ENCODE measurements at places on chromosomes 1 and 21.
A peak's percentile ranks its signal among the peaks of the same experiment; 100 is the strongest.

- no peak for DNase-seq
These were observed 21.5 kb upstream of the STMN1 start for GRCh38 chr1:25927521-25928265.

- no peak for DNase-seq
These were observed 26.8 kb downstream of the PRMT2 start for GRCh38 chr21:46662367-46662654.

DNA sequence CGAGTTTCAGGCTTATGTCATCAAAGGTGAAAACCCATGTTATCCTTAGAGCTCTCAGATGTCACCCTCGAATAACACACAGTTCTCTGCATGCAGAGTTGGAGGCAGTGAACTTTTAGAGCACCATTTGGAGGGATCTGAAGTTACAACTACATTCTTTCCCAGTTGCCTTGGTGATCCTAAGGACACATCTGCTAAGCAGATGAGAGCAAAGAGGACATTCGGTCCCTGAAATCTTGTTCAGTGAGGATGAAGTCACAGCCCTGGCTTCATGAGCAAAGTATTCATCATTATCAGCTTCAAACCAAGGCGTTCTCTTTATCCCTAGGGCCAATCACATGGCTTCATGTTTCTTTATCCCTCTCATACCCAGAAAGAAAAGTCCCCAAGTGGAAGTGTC lies 23.1 kb upstream of the MCOLN2 start:
- DNase-seq: no peak

- peak; percentile 75 for DNase-seq
These were observed 37.9 kb upstream of the MGST3 start for GRCh38 chr1:165592945-165593823.

DNA sequence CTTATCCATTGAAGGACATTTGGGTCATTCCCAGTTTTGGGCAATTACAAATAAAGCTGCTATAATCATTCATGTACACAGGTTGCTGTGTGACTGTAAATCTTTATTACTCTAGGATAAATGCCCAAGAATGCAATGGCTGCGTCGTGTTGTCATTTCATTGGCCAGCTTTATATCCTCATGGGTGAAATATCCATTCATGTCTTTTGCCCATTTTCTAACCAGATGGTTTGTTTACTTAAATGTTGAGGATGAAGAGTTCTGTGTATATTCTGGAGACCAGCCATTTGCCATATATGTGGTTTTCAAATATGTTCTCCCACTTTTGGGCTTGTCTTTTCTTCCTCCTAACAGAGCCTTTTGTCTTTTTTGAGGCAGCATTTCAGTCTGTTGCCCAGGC lies 25.3 kb downstream of the TRIM11 start:
- DNase-seq: no peak

DNA sequence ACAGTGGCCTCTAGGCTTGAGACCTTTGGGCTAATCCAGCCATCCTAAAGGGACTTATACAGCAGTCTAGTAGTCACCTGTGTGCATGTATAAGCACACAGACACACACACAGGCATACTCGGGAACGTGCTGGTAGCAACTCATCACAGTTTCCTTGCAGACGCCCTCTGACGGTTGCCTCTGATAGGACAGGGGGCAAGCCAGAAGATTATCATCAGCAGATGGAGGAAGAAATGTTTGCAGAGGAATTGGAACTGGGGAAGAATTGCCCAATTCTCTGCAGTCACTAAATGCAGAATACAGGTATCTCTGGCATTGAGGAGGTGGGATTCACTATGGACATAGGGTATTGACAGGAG lies 222.2 kb downstream of the C1orf94 start:
- DNase-seq: no peak

DNA sequence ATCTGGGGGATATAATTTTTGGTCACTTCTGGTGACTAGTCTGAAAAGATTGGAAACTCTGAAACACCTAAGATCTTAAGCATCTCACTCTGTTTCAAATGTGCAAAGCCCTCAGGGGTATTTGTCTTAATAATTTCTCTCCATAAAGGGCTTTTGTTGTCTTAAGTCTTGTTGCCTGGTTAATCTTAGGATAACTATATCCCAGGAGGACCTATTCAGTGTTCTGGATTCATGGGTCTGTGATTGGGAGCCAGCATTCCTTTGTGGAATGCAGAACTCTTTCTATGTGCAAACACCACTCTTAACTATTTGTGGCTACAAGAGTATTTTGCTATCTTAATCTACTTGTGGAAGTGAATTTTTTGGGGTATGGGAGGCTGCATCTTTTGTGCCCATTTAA lies 1573.0 kb upstream of the PRMT6 start:
- DNase-seq: no peak
